Large intestine (tissue), 12 donors: ENCODE measurements at places on chromosomes 12 and 14. TPM values are rescaled to one million over a fixed set of nuclear protein-coding genes. Genes with fewer than 3 reads are reported as not detected.

DNA sequence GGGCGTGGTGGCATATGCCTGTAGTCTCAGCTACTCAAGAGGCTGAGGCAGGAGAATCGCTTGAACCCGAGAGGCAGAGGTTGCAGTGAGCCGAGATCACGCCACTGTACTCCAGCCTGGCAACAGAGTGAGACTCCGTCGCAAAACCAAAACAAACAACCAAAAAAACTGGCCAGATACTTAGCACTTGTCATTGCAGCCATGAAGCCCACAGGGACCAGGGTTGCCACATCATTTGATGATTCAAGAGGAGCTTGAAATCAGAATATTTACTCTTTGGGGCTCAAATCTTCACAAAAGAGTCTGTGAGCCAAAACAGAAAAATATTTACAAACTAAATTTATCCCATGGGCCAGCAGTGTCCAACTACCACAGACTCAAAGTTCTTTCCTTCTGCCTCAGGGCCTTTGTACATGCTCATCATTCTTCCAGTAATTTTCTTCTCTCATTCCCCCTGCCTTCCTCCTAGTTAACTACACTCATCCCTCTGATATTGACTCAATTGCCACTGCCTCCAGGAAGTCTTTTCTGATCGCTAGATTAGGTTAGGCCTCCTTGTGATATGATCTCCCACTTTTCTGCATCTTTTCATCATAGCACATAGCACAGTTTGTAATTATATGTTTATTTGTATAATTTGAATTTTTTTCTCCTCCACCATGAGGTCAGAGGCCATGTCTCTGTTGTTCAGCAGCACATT is 130.8 kb upstream of the PLEKHG7 start:
- no peak for DNase-seq

- no peak for DNase-seq
Observed at GRCh38 chr14:36659010-36659821, 2.4 kb upstream of the PAX9 start.

GRCh38 chr12:7403466-7403865 is 40.5 kb downstream of the CD163L1 start:
- DNase-seq = no peak

KDM2B gene
- 22.3 TPM for polyA plus RNA-seq

PTPRB gene
- polyA plus RNA-seq = 7.2 TPM

GRCh38 chr12:40336573-40337199 is 111.9 kb downstream of the LRRK2 start:
- DNase-seq = no peak
